RPMI7951 (cell line): ENCODE measurements at places on chromosomes 4 and X.

DNA sequence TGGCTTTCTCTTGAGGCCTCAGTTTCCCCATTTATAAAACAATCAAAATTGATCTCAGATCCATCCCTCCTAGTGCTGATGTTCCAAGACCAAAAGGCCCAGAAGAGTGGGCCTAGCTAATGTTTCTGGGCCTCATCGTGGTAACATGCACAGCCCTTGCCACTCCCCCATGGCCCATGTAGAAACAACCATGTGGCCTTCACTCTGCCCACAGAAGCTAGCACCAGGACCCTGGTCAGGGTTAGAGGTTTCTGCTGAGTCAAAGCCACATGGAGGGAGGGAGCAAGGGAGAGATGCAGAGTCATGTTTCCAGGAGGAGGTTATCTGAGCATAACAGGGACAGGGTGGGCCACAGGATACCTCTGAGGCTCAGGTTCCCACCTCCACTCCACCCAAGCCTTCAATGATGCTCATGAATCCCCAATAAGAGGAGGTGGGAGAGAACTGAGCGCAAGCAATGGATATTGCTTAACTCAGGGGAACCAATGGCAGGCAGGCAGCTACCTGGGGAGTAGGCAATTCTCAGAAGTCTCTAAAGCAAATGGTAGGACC lies 16.9 kb downstream of the OTUD5 start:
- DNase-seq = no peak

- no peak for DNase-seq
These were observed 2.3 kb upstream of the INTS6L start for GRCh38 chrX:135518161-135518560.

GRCh38 chr4:83708500-83709175 lies 172.7 kb downstream of the GPAT3 start:
- no peak for DNase-seq

- no peak for DNase-seq
These were observed 94.4 kb downstream of the IL15 start for GRCh38 chr4:141730805-141731204.
